ENCODE measurements at places on chromosomes 4 and X.

DNA sequence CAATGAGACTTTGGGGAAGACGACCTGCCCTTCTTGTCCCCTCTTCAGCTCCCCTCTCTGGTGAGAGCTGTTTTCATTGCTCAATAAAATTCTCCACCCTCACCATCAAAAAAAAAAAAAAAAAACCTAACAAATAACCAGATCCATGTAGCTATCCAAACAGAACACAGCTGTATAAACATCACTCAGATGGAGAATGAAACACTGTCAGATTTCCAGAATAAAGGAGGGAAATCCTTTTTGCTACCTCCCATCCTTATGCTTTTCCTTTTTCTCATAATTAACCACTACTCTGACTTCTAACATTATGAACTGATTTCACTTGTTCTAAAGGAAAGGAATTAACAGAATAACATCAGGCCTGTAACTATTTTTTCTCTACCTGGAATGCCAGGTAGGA lies 155.6 kb downstream of the PPP4R3C start:
- no peak for DNase-seq

- no peak for DNase-seq
These were observed 202.4 kb downstream of the RTL9 start for GRCh38 chrX:110561034-110561433.

DNA sequence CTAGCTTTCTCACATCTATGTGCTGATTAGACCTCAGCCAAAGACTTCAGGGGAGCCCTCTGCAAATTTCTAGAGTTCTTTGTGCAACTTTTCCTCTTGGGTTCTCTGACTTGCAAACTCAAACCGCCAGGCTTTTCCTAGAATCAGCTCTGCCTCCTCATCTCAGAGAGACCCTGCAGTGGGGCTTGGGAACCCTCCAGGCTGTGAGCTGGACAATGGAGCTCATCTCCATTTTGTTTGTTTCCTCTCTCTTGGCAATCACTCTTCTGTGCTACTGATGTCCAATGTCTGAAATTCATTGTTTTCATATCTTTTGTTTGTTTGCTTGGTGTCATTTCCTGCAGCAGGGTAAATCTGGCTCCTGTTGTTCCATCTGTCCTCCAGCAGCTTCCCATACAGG lies 33.0 kb downstream of the GYPB start:
- DNase-seq: no peak

- DNase-seq: no peak
These were observed 84.3 kb downstream of the REPS2 start for GRCh38 chrX:17030580-17031270.

- no peak for DNase-seq
These were observed 189.7 kb upstream of the ITM2A start for GRCh38 chrX:79556800-79557199.

- DNase-seq: no peak
These were observed 64.9 kb downstream of the ANKRD50 start for GRCh38 chr4:124647599-124647998.

- peak; percentile 15 for DNase-seq
These were observed 39.2 kb downstream of the COPS4 start for GRCh38 chr4:83074086-83074704.

DNA sequence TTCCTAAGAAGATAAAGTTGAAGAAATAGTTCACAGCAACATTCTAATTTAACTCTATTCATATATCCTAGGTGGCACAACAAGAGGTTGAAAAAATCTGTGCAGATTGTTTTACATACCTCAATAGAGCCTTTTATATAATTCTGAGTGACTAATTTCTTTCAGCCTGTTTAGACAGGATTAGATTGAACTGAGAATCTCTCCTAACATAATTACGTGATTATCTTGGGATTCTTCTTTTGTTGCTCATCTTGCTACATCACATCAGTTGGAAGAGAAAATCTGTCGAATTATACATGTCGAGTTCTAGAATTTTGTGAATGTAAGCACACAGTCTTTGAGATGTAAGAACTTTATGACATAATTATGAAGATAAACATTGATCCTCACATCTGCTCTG lies 1873.7 kb upstream of the IGFBP7 start:
- DNase-seq: no peak

- no peak for DNase-seq
These were observed 2.5 kb downstream of the MYL5 start for GRCh38 chr4:676871-677235.

DNA sequence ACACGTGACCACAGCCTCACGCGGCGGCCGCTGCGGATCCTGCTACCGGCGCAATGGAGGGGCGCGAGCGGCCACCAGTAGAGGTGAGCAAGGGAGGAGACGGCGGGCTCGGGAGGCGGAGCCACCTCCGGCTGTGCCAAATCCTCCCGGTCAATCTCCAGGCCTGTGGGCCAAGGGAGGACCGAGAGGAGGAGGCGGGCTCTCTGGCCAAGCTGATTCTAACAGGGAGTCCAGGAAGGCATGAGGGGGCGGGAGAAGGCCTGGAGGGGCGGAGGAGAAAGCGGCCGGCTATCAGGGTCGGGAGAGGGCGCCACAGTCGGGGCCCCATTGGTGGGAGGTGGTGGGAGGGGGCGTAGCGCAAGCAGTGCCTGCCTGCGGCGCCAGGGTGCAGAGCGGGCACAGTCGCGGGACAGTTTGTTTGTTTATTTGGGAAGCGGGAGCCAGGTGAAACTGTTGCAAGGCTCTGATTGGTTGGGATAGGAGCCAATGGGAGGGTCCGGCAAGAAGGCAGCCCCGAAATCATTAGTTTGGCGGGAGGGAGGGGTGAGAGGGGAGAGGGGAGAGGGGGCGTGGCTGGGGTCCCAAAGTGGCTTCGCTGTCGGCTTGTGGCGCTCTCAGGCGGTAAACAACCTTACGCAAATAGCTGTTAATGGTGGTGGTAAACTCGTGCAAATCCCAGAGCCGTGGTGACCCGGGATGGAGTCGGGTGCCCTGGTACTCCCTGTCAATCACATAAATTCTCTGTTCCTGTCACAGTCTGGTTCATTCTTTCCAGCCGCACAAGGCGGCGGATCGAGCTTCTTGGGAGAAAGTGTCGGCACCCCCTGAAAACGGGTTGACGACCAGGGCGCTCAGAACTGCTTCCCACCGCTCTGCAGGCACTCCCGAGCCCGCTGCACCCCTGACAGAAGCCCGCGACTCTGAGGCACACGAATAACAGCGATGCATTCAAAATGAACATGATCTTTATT lies at the start of gene IRS4:
Gene IRS4, minus strand, starts transcription at position 55 of the 971 bp plus-strand sequence.
- no peak for DNase-seq

Data from stimulated activated CD8-positive, alpha-beta memory T cell treated with anti-CD3 and anti-CD28 coated beads, Interleukin-7, amount 100 ng/mL, for 1 hour (primary cell).